H54 (cell line): ENCODE measurements at places on chromosomes 5 and 9.

DNA sequence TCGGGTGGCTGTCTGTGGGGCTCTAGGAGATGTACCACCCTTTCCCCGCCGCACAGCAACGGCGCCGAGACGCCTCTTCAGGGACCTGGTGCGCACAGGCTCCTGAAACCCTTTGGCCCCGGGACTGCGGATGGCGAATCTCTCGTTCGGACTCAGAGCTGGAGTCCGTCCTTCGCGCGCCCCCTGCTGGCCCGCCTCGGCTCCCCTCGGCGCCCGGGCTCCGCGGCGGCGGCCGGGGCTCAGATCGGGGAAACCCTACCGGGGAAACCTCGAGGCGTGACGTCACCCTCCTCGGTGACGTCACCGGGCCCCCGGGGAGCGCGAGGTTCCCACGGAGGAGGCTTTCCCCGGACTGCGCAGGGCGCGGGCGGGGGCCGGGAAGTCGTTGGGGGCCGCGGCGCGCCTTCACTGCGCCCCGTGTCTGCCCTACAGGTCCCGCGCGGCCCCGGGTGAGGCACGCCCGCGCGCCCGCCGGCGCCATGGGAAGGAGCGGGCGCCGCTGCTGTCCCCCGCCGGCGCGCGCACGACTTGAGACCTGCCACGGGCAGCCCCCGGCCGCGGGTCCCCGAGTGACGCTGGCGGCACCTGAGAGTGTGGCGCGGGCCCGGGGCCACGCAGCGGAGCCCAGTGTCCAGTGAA lies 7.9 kb downstream of the PRR7 start:
- peak; percentile 87 for DNase-seq

- DNase-seq = no peak
Observed at GRCh38 chr9:133087429-133088145, 25.8 kb downstream of the CEL start.

- no peak for DNase-seq
Observed at GRCh38 chr9:124863371-124863871, 1.5 kb downstream of the ARPC5L start.

- DNase-seq = peak; percentile 44
Observed at GRCh38 chr9:132372177-132373095, 17.6 kb upstream of the SETX start.

GRCh38 chr5:100505984-100506670 lies 29.0 kb upstream of the FAM174A start:
- DNase-seq = peak; percentile 3

DNA sequence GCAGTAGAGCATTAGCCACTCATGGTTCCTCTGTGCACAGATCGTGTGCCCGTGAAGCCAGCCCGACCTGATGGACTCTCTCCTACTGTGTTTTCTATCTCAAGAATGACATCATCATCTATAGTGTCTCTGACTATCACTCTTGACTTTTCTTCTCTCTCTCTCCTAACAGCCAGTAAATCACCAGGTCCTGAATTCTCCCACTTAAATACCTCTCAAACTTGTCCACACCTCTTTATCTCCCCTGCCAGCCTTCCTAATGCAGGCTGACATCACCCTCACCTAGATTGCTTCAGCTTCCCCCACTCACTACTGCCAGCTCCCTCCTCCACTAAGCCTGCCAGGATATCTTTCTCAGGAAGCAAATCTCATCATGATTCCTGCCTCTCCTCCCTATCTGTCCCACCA lies 90.6 kb upstream of the MIER3 start:
- DNase-seq = no peak
